HuH-7 (cell line): ENCODE measurements at places on chromosomes 16 and 17.
A peak's percentile ranks its signal among the peaks of the same experiment; 100 is the strongest.

DNA sequence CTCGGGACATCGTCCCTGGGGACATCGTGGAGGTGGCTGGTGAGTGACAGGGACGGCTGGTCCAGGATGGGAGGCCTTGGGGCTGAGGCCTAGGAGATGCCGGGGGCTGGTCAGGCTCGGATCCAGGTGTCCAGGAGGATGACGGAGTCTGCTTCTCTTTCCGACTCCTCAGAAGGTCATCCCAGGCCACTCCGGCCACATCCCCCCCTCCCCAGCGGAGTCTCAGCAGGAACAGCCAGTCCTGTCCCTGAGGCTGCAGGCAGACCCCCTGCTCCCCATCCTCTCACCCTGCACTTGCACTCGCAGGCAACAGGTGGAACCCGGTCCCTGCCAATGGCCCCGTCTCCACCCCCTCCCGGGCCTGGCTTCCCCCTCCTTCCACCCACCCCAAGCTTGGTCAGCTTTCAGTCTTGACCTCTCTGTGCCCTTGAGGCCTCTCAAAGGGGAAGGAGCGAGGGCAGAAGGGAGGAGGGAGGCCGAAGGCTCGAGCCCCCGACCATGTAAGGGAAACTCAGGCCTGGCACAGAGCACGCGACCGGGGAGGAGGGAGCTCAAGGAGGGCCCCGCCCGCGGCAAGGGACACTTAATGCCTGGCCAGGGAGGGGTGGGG is 4.4 kb downstream of the ATP2A1 start:
- no peak for DNase-seq

- peak; percentile 61 for DNase-seq
Measured at GRCh38 chr16:21708533-21709115, 44.9 kb downstream of the OTOA start.

DNA sequence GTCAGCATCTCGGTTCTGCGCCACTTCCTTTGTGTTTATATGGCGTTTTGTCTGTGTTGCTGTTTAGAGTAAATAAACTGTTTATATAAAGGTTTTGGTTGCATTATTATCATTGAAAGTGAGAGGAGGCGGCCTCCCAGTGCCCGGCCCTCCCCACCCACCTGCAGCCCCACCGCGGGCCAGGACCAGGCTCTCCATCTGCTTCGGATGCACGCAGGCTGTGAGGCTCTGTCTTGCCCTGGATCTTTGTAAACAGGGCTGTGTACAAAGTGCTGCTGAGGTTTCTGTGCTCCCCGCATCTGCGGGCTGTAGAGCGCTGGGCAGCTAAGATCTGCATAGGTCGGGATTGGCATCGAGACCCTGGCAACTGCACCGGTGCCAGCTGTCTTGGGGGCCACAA is 8.2 kb upstream of the BAIAP3 start:
- no peak for DNase-seq

GRCh38 chr16:68902003-68902968 is 59.0 kb downstream of the TANGO6 start:
- peak; percentile 52 for DNase-seq

- no peak for DNase-seq
Measured at GRCh38 chr17:5139458-5139732, 23.6 kb downstream of the USP6 start.

DNA sequence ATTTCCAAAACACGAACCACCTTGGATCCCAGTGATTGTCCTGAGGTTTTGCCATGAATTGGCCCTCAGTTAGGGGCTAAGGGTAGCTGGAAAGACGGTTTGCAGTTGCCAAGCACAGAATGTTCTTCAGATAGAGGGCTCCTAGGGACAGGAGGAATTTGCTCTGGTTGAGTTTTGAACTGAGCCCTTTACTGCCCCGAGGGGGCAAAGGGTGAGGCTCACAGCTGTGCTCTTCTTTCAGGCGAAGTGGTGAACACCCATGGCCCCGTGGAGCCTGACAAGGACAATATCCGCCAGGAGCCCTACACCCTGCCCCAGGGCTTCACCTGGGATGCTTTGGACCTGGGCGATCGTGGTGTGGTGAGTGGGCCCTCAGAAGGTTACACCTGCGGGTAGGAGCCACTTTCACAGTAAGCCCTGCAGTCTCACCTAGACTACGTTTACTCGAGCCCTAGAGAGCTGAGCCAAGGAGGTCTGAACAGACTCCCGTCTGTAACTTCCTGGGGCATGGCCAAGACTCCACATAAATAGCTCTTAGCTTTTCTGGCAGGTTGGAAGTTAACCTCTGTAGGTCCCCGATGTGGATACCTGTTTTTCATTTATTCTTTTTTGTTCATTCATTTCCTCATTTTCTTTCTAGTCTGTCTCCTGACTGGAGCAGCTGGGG is 32.5 kb downstream of the NMT1 start:
- DNase-seq, result no peak

DNA sequence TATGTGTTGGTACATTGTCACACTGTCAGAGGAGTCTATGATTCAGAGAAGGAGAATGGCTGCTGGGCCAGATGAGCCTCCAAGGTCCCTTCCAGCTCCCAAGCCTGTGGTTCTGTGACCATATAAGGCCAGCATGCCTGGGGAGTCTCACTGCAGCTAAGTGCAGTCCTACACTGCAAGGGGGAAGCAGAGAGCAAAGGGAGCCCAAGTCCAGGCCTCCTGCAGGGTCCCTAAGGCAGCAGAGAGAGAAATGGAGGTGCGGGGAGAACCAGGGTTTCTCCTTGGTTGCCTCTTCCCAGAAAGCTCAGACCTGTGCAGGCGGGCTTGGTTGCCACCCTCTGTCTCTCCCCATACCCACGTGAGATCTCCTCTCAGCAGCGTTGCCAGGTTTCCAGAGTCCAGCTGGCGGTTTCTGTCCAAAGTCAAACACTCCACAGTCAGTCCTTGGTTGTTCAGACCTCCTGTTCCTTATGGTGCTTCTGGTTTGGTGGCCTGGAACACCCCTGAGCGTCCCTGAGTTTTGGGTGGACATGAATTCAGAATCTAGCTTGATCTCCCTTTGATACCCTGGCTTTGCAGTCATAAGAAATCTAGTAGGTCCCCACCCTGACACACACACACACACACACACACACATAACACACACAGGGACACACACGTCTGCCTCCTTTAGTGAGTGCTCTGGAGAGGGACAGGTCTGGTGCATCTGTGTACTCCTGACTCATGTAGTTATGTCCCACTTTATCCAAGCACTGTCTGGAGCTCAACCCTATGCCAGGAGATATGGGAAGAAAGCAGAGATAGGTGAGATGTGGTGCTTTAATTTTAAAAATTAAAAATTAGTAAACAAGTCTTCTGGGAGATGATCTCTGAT is 78.8 kb downstream of the GNAO1 start:
- no peak for DNase-seq

DNA sequence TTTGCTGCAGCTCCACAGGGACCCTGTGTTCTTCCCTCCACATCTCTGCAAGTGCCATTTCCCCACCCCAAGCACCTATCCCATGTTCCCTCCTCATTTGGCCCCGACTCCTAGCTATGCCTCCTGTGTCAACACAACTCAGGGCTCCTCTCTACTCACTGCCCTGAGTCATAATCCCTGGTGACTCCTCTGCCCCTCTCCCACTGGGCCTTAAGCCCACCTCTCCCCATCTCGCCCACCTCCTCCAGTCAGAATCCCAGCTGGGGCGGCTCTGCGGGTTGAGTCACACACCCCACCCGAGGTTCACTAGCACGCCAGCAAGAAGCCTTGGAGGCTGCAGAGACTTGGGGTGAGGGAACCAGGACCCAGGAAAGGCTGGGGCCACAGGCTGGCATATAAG is 346.2 kb downstream of the FOXL1 start:
- DNase-seq, result no peak

- no peak for DNase-seq
Measured at GRCh38 chr17:64006361-64007088, 8.4 kb downstream of the PRR29 start.

- DNase-seq, result no peak
Measured at GRCh38 chr16:89358030-89359005, 132.0 kb downstream of the ANKRD11 start.

- no peak for DNase-seq
Measured at GRCh38 chr16:48136547-48137360, 19.0 kb downstream of the ABCC12 start.

- no peak for DNase-seq
Measured at GRCh38 chr16:47599512-47599911, 138.4 kb downstream of the PHKB start.

DNA sequence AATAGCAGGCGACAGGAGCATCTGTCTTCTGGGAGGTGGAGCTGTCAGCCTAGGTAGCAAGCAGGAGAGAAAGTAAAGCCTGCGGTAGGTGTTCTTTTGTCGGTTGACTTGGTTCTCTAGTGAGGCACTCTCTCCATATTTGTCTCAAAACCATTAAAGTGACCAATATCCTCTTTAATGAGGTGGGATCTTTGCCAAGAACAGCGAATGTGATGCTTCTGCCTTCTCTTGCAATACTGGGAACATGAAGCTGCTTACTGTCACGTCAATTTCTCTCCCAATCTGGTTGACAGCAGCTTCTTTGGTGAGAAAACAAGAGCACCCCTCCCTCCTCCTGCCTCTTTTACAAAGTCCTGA is 176.7 kb downstream of the ABCC12 start:
- no peak for DNase-seq

DNA sequence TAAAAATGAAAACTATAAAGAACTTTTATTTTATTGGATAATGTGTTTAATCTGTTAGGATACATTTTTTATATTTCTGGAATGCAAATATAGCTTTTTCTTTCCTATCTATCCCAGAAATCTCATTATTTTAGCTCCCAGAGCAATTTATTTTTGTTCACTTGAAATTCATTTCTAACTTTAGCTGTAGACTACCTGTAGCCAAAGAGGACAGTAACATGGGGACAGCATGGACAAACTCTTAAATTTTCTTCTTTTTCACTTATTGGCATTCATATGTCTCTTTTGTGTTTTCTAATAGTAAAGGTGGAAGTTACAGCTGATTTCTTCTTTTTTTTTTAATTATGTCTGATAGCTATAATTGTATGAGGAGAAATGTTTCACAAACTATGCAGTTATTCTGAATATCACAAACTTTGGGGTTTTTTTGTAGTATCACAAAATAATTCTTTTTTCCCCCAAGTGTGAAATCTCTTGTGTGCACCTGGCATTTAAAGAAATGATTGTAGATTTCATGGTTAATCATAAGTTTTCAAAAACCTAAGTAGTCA is 55.4 kb downstream of the VMP1 start:
- no peak for DNase-seq

- no peak for DNase-seq
Measured at GRCh38 chr16:47519996-47520679, 59.0 kb downstream of the PHKB start.

DNA sequence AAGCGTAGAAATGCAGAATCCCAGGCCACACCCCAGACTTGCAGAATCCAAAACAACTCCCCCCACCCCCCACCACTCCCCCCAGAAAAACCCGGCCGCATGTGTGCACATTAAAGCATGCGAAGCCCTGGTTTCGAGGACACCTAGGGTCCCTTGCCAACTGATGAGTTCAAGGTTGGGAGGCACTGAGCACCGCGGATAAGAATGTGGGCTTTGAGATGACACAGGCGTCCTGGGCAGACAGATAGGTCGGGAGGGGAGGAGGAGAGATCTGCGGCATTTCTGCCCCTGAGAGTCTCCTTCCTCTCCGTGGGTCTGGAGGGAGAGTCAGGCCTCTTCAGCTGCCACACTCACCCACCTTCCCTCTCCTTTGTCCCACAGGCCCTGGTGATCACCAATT is 98.3 kb downstream of the ABCC1 start:
- DNase-seq, result no peak

DNA sequence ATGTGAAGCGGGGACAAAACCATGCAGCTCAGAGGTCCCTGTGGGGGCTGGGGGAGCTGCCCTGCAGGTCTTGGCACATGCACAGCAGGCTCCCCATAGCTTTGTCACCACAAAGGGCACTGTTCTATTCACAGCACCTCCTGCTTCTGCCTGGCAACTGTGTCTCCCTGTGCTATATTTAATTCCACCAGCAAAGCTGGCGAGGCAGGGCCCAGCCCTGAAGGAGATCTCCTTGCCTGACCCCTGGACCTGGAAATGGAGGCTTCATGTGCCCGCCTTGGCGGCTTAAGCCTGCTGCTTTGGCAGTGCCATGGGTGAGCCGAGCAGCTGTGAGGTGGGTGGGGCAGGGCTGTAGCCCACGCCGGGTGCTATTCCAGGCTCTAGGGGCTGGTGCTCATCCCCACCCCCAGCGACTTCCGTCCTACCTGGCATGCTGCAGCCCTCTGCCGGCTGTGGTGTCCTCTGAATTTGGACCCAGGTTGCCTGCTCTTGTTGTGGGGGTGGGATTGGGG is 6.8 kb downstream of the LDHD start:
- no peak for DNase-seq

DNA sequence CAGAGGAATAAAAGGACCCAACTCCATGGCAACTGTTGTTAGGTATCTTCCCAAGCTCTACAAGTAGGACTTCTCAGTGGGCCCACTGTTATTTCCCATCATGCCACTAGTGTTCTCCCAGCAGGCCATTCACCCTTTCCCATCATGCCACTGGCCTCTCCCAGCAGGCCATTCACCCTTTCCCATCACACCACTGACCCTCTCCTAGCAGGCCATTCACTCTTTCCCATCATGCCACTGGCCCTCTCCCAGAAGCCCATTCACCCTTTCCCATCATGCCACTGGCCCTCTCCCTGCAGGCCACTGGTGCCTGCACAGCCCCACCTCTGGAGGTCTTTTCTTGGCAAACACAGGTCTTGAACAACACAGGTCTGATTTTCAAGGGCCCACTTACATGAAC is 36.3 kb downstream of the IFT140 start:
- no peak for DNase-seq

- DNase-seq, result no peak
Measured at GRCh38 chr17:30954046-30954830, 16.6 kb upstream of the RNF135 start.

DNA sequence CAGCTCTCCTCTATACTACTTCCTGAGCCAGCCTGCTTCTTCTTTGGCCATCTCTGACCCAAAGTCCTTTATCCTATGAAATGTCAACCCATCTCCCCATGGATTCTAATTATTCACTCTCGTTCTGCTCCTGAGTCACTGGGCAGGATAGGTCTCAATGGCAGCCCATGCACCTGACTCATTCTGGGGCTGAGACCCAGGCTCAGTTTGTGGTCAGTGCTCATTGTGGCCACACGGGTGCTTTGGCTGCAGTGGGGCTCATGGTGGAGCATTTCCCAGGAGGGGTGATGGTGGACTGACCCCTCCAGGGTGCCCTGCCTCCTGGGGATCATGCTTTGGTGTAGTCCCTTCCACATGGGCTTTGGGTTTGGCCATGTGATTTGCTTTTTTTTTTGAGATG is 154.8 kb upstream of the WSCD1 start:
- DNase-seq, result no peak

GRCh38 chr17:83053021-83053681 is 26.3 kb upstream of the METRNL start:
- no peak for DNase-seq

- DNase-seq, result no peak
Measured at GRCh38 chr17:61233991-61234750, 165.5 kb upstream of the TBX2 start.

GRCh38 chr16:83539736-83540490 is 267.9 kb upstream of the HSBP1 start:
- no peak for DNase-seq

DNA sequence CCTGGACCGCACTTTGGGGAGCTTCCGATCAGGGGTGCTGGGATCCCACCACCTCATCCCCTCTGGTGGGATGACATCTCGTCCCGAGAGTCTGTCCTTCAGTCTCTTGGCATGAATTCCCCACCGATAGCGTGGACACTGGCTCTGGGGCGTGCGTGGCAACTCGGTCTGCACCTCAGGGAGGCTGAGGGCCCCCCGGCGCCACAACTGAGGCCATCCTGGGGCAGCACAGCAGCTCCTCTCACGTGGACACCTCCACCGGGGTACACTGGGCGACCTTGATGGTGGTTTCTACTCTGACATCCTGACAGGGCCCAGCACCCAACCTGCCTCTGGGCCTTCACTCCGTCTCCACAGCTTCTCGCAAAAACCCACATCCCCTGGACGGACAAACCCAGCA is 8.6 kb downstream of the PDIA2 start:
- DNase-seq, result no peak
